ENCODE measurements at places on chromosomes 12 and 14.
A peak's percentile ranks its signal among the peaks of the same experiment; 100 is the strongest.

GRCh38 chr14:99950181-99950580 lies 115.0 kb upstream of the EVL start:
- DNase-seq: no peak
- H3K4me3 ChIP-seq: no peak overlapping the region
- peaks cover 3% of the 10 kb centered on the region for H3K36me3 ChIP-seq
- H3K4me1 ChIP-seq: peaks cover 3% of the 10 kb centered on the region
- no peak overlapping the region for H3K27ac ChIP-seq

DNA sequence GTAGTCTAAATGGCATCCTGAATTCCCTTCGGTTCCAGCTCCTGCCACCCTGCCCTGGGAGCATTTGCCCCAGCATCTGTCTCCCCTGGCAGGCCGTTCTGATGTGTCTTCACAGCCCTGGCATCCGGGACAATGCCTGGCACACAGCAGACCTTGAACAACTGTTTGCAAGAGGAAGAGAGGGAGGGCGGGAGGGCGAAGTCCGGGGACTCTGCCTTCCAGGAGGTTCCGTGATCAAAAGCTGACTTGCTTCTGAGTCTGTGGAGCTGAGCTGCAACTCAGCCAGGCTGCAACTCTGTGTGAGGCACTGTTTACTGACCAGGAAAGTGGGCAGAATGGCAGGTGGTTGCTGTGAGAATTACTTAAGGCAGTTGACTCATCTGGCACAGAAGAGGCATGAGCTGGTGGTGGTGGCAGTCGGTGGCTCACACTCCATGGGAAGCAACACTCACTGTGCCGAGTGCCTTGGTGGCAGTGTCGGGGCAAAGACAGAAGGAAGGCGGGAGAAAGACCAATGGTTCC lies 61.1 kb upstream of the DLK1 start:
- H3K4me1 ChIP-seq: peaks cover 5% of the 10 kb centered on the region
- H3K36me3 ChIP-seq: no peaks in the 10 kb centered on the region
- peaks cover 3% of the 10 kb centered on the region for H3K27me3 ChIP-seq
- no peak for DNase-seq

DNA sequence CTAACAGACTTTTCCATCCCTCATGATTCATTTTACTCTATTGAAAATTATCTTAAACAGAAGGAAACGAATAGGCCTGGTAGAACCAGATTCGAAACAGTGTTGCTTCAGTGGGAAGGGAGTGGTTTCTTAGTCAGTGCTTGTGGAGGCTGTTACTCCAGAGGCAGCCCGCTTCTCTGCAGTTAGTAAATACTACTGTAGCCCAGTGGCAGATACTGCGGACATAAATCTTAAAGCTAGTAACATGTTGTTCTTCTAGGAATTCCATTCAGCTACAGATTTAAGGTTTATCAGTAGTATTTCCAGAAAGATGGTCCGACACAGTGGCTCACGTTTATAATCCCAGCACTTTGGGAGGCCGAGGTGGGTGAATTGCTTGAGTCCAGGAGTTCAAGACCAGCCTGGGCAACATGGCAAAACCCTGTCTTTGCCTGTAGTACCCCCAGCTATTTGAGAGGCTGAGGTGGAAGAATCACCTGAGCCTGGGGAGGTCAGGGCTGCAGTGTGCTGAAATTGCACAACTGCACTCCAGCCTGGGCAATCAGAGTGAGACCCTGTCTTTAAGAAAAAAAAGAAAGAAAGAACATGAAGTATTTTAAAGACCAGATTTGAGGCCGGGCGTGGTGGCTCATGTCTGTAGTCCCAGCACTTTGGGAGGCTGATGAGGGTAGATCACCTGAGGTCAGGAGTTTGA lies 45.9 kb downstream of the DIP2B start:
- H3K36me3 ChIP-seq: peaks cover 9% of the 10 kb centered on the region
- no peaks in the 10 kb centered on the region for H3K27me3 ChIP-seq
- H3K4me3 ChIP-seq: no peak overlapping the region
- no peak overlapping the region for H3K27ac ChIP-seq
- DNase-seq: no peak

GRCh38 chr12:132604668-132605441 lies 5.5 kb downstream of the LRCOL1 start:
- no peaks in the 10 kb centered on the region for H3K36me3 ChIP-seq
- DNase-seq: no peak
- H3K4me3 ChIP-seq: no peak overlapping the region
- peaks cover 12% of the 10 kb centered on the region for H3K4me1 ChIP-seq

GRCh38 chr14:101888182-101888581 lies 76.2 kb upstream of the DYNC1H1 start:
- H3K36me3 ChIP-seq: peaks cover 64% of the 10 kb centered on the region
- H3K4me3 ChIP-seq: no peak overlapping the region
- DNase-seq: no peak

- no peak overlapping the region for H3K27ac ChIP-seq
- no peaks in the 10 kb centered on the region for H3K27me3 ChIP-seq
- H3K36me3 ChIP-seq: peaks cover 5% of the 10 kb centered on the region
- DNase-seq: peak; percentile 18
- no peak overlapping the region for H3K4me3 ChIP-seq
Measured at GRCh38 chr12:106841510-106842302, 67.2 kb downstream of the RIC8B start.

GRCh38 chr12:68094195-68094594 lies 65.3 kb downstream of the IFNG start:
- no peak for DNase-seq
- H3K4me1 ChIP-seq: no peaks in the 10 kb centered on the region
- H3K4me3 ChIP-seq: no peak overlapping the region
- H3K27me3 ChIP-seq: peaks cover 5% of the 10 kb centered on the region
- peaks cover 9% of the 10 kb centered on the region for H3K36me3 ChIP-seq

- H3K27ac ChIP-seq: no peak overlapping the region
- H3K4me1 ChIP-seq: peaks cover 19% of the 10 kb centered on the region
- no peak for DNase-seq
- H3K36me3 ChIP-seq: no peaks in the 10 kb centered on the region
Measured at GRCh38 chr14:54665946-54666345, 99.0 kb downstream of the SAMD4A start.

- DNase-seq: no peak
- H3K4me3 ChIP-seq: no peak overlapping the region
- no peak overlapping the region for H3K27ac ChIP-seq
- no peaks in the 10 kb centered on the region for H3K4me1 ChIP-seq
- no peaks in the 10 kb centered on the region for H3K36me3 ChIP-seq
Measured at GRCh38 chr12:81167694-81168093, 89.8 kb downstream of the ACSS3 start.

GRCh38 chr12:49057888-49058287 lies 2.7 kb downstream of the KMT2D start:
- H3K36me3 ChIP-seq: peaks cover 49% of the 10 kb centered on the region
- no peaks in the 10 kb centered on the region for H3K27me3 ChIP-seq
- H3K27ac ChIP-seq: peak overlapping the region; percentile 65
- peak overlapping the region; percentile 95 for H3K4me3 ChIP-seq

DNA sequence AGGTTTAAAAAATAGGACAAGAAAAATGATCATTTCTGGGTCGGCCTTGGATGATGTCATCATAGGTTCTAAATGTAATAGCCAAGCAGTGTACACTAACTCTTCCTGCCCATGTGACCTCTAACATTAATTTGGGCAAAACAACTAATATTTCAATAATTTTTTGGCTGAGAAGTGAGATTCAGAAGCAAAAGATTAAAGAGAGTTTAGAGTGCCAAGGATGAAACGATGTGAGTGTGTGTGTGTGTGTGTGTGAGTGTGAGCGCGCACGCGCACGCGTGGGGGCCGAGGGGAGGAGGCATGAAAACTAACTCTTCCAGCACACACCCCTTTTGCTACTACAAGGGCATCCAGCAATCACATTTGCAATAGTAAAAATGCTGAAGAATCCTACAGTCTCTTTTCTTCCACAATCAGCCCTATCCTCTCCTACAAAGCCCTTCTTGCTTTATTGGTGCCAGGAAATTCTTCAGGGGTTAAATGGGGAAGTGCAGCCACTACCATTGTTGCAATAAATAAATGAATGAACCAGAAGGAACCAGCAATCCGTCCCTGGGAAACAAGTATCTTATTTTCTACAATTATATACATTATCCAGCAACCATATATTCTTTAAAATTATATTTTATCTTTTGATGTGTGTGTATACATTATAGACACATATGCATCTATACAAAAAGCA lies 52.9 kb downstream of the PEBP1 start:
- H3K4me1 ChIP-seq: no peaks in the 10 kb centered on the region
- peaks cover 12% of the 10 kb centered on the region for H3K36me3 ChIP-seq
- no peak for DNase-seq
- H3K4me3 ChIP-seq: no peak overlapping the region
- H3K27ac ChIP-seq: no peak overlapping the region
- no peaks in the 10 kb centered on the region for H3K27me3 ChIP-seq

- no peak overlapping the region for H3K4me3 ChIP-seq
- H3K4me1 ChIP-seq: no peaks in the 10 kb centered on the region
- no peaks in the 10 kb centered on the region for H3K27me3 ChIP-seq
- DNase-seq: no peak
Measured at GRCh38 chr12:43332977-43333640, 218.9 kb downstream of the ADAMTS20 start.

DNA sequence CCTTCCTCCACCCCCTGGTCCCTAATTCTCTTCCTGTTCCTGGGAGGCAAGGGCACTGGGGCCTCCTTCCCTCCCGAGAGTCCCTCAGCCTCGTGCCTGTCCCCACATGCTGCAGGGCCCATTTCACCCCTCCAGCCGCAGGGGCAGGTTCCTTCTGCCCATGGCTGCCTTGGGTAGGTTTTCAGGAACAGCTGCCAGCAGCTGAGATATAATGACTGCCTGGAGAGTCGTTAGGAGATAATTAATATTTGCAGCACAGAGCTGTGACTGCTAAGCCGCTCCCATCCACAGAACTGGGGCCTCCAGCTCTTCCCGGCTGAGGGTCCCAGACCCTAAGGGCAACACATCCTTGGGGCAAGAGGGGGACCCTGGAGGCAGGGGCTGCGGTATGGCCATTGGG lies 211.9 kb upstream of the LHX5 start:
- H3K36me3 ChIP-seq: no peaks in the 10 kb centered on the region
- no peaks in the 10 kb centered on the region for H3K27me3 ChIP-seq
- no peak overlapping the region for H3K27ac ChIP-seq

- H3K27me3 ChIP-seq: peaks cover 3% of the 10 kb centered on the region
- H3K36me3 ChIP-seq: no peaks in the 10 kb centered on the region
- DNase-seq: no peak
- H3K4me3 ChIP-seq: no peak overlapping the region
- no peak overlapping the region for H3K27ac ChIP-seq
Measured at GRCh38 chr12:29572938-29573337, 75.5 kb upstream of the OVCH1 start.

GRCh38 chr12:59672273-59672672 lies 76.4 kb downstream of the SLC16A7 start:
- no peak for DNase-seq
- no peak overlapping the region for H3K4me3 ChIP-seq
- no peaks in the 10 kb centered on the region for H3K27me3 ChIP-seq
- no peaks in the 10 kb centered on the region for H3K4me1 ChIP-seq
- H3K27ac ChIP-seq: no peak overlapping the region
- H3K36me3 ChIP-seq: peaks cover 19% of the 10 kb centered on the region

DNA sequence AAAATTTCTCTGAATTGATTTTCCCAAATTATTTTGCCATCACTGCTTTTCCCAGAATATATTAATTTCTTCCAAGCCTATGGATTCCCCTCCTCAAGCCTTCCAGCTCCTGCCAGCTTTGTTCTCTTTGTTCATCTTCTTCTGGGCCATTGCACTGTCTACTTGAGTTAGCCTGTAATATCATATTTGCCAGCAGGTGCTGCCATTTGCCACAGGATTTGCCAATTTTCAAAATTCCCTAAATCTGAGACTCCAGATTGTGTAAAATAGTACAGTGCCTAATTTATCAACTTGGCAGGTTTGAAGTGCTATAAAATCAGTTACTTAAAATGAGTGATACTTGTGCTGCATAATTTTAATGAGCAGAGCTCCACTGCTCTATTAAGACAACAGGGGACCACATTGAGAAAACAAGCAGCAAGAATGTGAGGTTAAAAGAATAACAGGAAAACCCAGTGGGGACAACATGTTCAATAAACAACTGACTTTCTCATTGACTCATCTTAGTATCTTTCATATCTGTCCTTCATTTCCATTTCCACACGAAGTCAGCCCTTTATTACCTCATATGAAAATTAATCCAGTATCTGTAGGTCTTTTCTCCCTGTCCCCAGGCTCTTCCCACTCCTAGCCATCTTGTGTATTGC lies 84.6 kb upstream of the CCDC196 start:
- H3K36me3 ChIP-seq: no peaks in the 10 kb centered on the region
- no peak overlapping the region for H3K27ac ChIP-seq
- no peak for DNase-seq
- peaks cover 5% of the 10 kb centered on the region for H3K4me1 ChIP-seq
- H3K4me3 ChIP-seq: no peak overlapping the region

DNA sequence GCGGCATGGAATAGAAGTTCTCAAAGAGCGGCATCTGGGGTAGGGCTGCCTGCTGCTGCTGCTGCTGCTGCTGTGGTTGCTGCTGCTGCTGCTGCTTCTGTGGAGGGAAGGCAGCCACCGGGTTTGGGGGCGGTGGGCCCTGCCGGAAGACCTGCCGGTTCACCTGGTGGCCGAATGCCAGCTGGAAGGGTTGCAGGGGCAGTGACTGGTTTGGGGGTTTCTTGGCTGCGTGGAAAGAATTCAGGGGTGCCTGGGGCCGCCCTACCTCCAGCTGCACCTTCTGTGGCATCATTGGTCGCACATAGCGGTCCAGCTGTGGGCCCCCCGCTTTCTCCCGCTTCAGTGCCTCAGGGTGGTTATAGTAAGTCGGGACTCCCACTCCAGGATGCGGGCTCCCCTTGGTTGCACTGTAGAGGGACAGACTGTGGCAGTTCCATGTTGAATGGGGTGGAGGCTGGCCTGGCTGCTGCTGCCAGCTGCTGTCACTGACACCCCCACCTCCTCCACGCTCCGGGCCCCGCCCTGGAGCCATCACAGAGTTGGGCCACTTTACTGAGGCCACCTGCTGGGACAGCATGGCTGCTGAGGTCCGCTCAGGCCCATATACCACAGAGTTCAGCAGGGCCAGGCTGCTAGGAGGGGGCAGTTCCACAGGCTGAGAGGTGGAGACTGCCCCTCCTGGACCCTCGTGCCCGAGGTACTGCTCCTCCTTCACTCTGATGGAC lies 25.2 kb upstream of the PNMA1 start:
- peaks cover 57% of the 10 kb centered on the region for H3K4me1 ChIP-seq
- DNase-seq: no peak
- peaks cover 49% of the 10 kb centered on the region for H3K36me3 ChIP-seq

DNA sequence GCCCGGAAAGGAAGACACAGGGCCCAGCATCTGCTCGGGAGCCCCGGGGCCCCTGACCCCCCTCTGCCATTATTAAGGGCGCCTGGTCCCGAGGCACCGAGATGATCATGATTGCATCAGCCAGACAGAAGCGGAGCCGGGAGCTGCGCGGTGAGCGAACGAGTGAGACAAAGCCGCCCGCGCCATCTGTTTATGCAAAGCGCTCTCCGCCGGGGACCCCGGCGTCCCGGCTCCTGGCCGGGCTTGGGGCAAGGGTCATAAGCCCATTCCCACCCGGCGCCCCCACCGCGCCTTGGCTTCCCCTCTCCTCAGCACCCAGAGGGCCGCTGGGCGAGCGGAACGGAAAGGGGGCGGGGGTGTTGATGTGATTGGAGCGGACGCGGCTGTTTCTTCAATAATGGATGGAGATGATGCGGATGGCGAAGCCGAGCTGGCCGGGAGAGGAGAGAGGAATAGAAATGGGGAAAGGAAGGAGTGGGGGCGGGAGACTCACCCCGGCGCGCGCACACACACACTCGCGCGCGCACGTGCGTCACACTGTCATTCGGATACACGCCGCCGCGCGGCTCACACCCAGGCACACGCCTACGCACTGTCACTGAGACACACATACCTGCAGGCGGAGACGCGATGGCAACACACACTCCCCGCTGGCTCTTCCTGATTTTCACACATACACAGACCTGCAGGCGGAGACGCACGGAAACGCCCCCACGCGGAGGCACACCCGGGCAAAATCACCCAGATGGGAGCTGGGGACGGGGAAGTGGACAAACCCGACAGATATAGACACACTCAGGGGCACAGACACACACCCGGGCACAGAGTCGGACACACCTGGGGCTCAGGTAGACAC lies 10.7 kb downstream of the STAC3 start:
- peak; percentile 77 for DNase-seq
- H3K36me3 ChIP-seq: peaks cover 22% of the 10 kb centered on the region
- H3K27me3 ChIP-seq: peaks cover 48% of the 10 kb centered on the region
